ENCODE measurements at places on chromosomes 4 and X.

DNA sequence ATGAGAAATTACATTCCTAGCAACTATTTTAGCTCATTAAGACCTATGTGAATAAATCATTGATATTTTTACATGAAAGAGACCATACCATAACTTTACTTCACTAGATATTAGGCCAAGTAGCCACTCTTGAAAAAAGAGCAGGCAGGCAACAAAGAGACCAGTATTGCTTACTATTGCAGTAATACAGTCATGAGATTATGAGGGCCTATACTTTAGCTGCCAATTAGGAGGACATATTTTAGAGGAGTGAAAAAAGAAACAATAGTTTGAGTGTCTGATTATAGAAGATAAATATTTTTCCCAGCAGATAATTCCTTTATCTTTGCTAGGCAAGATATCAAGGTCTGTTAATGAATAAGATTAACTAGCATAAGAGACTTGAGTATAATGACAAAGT is 739.0 kb downstream of the GRID2 start:
- H3K27me3 ChIP-seq, result no peaks in the 10 kb centered on the region
- H3K36me3 ChIP-seq, result no peaks in the 10 kb centered on the region
- no peak for DNase-seq
- H3K27ac ChIP-seq, result no peak overlapping the region

DNA sequence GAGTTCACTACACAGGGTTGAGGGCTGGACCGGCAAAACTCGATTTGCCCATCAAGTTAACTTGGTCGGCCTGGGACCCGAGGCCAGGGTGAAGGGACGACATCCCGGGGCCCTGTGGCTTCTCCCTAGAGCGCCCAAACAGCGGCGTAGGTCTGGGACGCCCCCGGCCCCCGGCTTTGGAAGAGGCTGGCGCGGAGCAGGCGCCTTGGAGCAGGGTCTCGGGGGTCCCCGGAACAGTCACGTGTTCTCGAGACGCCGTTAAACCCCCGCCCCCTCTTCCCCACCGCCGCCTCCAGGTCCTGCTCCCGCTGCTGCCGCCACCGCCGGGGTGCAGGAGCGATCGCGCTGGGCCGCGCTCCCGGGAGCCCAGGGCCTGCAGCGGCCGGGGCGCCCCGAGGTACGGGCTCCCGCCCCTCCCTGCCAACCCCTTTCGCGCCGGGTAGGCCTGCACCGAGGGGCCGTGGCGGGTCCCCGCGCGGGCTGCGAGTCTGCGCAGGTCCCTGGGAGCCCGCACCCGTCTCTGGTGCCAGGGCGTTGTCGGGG is at the start of gene NPY5R:
Gene NPY5R (plus strand): TSS at position 289 of the 543 bp plus-strand sequence. CDS start 6,382 bp downstream, outside the sequence.
- no peak for DNase-seq

GRCh38 chr4:84849051-84849640 is 117.3 kb downstream of the WDFY3 start:
- peaks cover 7% of the 10 kb centered on the region for H3K4me1 ChIP-seq
- peak overlapping the region; percentile 20 for H3K27ac ChIP-seq
- H3K4me3 ChIP-seq, result no peak overlapping the region
- no peaks in the 10 kb centered on the region for H3K27me3 ChIP-seq
- H3K36me3 ChIP-seq, result no peaks in the 10 kb centered on the region

GRCh38 chrX:151725338-151725614 is 9.3 kb upstream of the CNGA2 start:
- H3K27ac ChIP-seq, result no peak overlapping the region
- no peaks in the 10 kb centered on the region for H3K4me1 ChIP-seq
- H3K36me3 ChIP-seq, result no peaks in the 10 kb centered on the region
- DNase-seq, result no peak

DNA sequence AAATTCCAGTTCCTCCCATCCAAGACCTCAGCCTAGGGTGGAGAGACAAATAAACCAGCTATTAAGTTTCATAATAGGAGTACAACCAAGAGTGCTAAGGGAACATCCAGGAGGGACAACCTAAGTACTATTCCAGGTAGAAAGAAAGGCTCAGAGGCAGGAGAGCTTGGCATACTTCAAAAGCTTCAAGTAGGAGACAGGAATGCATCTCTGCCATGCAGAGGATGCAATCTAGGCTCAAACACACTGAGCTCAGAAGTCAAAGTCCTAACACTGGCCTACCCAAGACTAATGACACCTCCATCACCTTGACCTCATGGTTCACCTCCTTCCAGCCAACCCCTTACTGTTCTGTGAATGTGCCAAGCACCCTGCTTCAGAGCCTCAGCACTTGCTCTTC is 8.1 kb downstream of the WDFY3 start:
- peaks cover 53% of the 10 kb centered on the region for H3K4me1 ChIP-seq
- no peak overlapping the region for H3K4me3 ChIP-seq
- H3K36me3 ChIP-seq, result no peaks in the 10 kb centered on the region
- DNase-seq, result no peak
- no peak overlapping the region for H3K27ac ChIP-seq

DNA sequence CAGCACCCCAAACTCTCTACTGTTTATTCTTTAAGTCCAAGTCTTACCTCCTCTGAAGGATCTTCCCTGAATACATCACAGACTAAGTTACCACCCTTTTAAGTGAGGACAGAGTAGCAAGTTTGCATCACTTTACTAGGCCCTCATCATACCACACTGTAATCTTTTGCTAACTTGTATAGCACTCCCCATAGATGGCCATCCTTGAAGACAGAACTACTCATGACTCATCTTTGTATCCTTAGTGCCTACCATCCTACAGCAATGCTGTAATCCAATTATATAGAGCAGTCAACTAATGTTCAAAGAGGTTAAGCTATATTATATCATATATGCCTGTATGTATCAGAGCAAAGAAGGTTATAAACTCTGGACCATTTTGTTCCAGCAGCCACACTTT is 101.4 kb downstream of the ADAMTS3 start:
- H3K27me3 ChIP-seq, result no peaks in the 10 kb centered on the region
- no peak overlapping the region for H3K4me3 ChIP-seq
- H3K4me1 ChIP-seq, result no peaks in the 10 kb centered on the region
- H3K36me3 ChIP-seq, result no peaks in the 10 kb centered on the region
- no peak overlapping the region for H3K27ac ChIP-seq

- no peak overlapping the region for H3K4me3 ChIP-seq
- H3K27ac ChIP-seq, result no peak overlapping the region
- H3K27me3 ChIP-seq, result no peaks in the 10 kb centered on the region
- no peak for DNase-seq
Measured at GRCh38 chr4:77025643-77026321, 50.0 kb downstream of the CCNI start.

- H3K4me3 ChIP-seq, result no peak overlapping the region
- no peak for DNase-seq
- H3K4me1 ChIP-seq, result no peaks in the 10 kb centered on the region
- H3K27ac ChIP-seq, result no peak overlapping the region
Measured at GRCh38 chrX:57232658-57233360, 53.7 kb upstream of the FAAH2 start.

DNA sequence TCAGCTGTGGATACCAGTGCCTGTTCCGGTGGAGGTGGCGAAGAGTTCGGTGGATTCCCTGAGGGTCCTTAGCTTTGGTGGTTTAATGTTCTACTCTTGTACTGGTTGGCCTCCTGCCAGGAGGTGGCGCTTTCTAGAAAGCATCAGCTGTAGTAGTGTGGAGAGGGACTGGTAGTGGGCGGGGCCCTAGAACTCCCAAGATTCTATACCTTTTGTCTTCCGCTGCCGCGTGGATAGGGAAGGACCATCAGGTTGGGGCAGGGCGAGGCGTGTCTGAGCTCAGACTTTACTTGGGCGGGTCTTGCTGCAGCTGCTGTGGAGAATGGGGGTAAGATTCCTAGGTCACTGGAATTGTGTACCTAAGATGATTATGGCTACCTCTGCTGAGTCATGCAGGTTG is 390.3 kb downstream of the FAM47A start:
- H3K27ac ChIP-seq, result no peak overlapping the region
- no peaks in the 10 kb centered on the region for H3K27me3 ChIP-seq
- H3K4me1 ChIP-seq, result no peaks in the 10 kb centered on the region
- DNase-seq, result no peak
- no peaks in the 10 kb centered on the region for H3K36me3 ChIP-seq

DNA sequence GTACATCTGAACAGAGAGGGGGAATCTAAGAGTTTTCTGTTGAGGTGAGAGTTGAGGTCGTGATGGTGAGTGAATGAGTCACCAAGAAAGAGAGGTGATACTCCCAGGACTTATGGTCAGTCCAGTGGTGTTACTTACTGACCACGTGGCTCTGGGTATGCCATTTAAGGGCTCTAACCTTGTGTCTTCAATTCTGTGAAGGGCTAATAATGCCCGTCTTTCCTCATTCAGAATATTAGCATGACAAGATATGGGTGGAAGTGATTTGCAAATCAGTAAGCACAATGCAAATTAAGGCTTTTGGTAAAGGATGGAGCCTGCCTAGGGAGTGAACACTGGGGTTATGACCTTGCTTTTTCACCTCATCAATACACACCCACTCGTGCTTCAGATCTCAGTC is 75.2 kb downstream of the COQ2 start:
- H3K27ac ChIP-seq, result no peak overlapping the region
- H3K4me1 ChIP-seq, result no peaks in the 10 kb centered on the region
- H3K36me3 ChIP-seq, result no peaks in the 10 kb centered on the region

DNA sequence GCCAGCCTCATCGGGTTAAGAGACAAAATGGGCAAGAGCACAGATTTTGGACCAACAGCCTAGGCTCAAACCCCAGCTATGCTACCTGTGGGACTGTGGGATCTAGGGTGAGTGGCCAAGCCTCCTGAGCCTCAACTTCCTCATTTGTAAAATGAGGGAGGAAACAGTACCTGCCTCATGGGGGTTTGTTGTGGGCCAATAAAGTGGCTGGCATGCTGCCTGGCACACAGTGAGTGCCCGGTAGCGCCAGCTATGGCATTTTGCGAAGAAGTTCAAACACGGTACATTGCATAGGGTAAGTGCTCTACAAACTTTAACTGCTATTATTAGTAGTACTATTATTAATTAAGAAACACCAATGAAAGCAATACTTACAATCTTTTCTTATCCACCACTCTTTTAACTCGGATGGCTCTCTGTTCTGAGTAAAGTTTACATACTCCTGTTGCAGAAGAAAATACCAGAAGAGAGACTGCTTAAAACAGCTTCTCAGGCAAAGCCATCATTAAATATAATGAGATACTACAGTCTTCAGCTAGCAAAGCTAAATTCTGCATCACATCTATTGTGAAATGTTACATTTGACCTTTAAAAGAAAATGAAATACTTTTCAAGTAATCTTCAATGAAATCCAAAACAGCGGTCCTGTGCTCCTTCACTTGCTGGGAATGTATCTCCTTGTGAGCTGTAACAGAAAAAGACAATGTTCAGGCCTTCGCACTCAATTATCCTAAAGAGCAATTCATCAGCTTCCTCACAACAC is 70.1 kb downstream of the NSG1 start:
- no peak overlapping the region for H3K4me3 ChIP-seq
- peaks cover 3% of the 10 kb centered on the region for H3K36me3 ChIP-seq
- H3K27ac ChIP-seq, result no peak overlapping the region
- peaks cover 11% of the 10 kb centered on the region for H3K4me1 ChIP-seq

- H3K27ac ChIP-seq, result no peak overlapping the region
- H3K4me3 ChIP-seq, result no peak overlapping the region
- no peaks in the 10 kb centered on the region for H3K4me1 ChIP-seq
- no peaks in the 10 kb centered on the region for H3K36me3 ChIP-seq
Measured at GRCh38 chrX:8755116-8755515, 23.2 kb upstream of the ANOS1 start.

- DNase-seq, result no peak
- H3K27me3 ChIP-seq, result no peaks in the 10 kb centered on the region
- H3K4me3 ChIP-seq, result no peak overlapping the region
- H3K4me1 ChIP-seq, result no peaks in the 10 kb centered on the region
- H3K36me3 ChIP-seq, result no peaks in the 10 kb centered on the region
- H3K27ac ChIP-seq, result no peak overlapping the region
Measured at GRCh38 chr4:179225594-179225993, 1783.4 kb upstream of the AGA start.

DNA sequence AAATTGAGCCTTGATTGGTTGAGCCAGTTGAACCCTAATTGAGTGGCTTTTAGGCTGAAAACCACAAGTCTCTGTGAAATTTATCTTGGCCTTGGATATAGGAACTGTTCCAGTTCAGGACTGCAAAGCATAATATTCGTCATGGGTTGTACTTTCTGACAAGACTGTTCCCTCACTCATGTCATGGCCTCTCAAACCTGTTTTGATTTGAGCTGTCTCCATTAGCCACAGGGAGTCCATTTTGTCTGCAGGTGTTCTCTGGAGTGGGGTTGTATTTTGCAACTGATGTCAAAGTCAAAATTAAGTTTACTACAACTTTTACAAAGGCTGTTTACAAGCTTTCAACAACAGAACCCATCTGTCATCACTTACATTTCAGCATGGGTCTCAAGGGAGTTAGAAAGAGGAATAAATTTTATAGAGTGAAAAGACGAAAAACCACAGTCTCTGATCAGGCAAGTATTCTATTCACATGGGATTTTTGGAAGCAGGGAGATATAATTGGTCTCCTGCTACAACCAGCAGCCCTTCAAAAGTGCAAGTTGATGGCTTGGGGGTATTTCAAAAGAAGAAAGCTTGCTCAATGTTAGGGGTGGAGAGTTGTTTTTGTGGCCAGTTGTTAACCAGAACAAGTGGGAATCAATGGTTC is 1716.3 kb downstream of the C4orf33 start:
- no peak for DNase-seq
- no peak overlapping the region for H3K27ac ChIP-seq
- no peak overlapping the region for H3K4me3 ChIP-seq
- H3K36me3 ChIP-seq, result no peaks in the 10 kb centered on the region
- no peaks in the 10 kb centered on the region for H3K4me1 ChIP-seq
- no peaks in the 10 kb centered on the region for H3K27me3 ChIP-seq

- no peaks in the 10 kb centered on the region for H3K4me1 ChIP-seq
- DNase-seq, result no peak
- no peak overlapping the region for H3K4me3 ChIP-seq
- H3K27me3 ChIP-seq, result no peaks in the 10 kb centered on the region
- H3K36me3 ChIP-seq, result no peaks in the 10 kb centered on the region
Measured at GRCh38 chrX:109036624-109037023, 300.3 kb upstream of the IRS4 start.

DNA sequence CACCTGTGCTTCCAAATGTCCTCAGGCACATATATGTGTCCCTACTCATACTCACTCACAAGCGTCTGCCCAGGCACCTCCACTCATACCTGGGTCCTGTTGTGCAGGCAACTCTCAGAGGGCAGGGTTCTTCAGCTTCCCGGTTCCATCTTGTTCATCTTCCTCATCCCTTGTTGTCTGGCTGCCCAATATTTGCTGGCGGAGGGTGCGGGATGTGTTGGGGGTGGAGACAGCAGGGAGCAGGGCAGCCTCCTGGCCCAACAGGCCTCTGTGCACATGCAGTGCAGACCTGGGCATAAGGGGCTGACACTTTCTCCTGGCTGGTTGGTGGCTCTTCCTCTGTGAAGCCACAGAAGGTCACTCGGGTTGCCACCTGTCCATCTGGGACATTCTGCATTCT is 32.1 kb downstream of the NBDY start:
- H3K27ac ChIP-seq, result no peak overlapping the region
- peak; percentile 70 for DNase-seq
- no peaks in the 10 kb centered on the region for H3K36me3 ChIP-seq
- H3K27me3 ChIP-seq, result no peaks in the 10 kb centered on the region
- peaks cover 39% of the 10 kb centered on the region for H3K4me1 ChIP-seq
- no peak overlapping the region for H3K4me3 ChIP-seq
